ENCODE measurements at places on chromosomes 1 and 21. TPM values are rescaled to one million over a fixed set of nuclear protein-coding genes. Genes with fewer than 3 reads are reported as not detected.

DNA sequence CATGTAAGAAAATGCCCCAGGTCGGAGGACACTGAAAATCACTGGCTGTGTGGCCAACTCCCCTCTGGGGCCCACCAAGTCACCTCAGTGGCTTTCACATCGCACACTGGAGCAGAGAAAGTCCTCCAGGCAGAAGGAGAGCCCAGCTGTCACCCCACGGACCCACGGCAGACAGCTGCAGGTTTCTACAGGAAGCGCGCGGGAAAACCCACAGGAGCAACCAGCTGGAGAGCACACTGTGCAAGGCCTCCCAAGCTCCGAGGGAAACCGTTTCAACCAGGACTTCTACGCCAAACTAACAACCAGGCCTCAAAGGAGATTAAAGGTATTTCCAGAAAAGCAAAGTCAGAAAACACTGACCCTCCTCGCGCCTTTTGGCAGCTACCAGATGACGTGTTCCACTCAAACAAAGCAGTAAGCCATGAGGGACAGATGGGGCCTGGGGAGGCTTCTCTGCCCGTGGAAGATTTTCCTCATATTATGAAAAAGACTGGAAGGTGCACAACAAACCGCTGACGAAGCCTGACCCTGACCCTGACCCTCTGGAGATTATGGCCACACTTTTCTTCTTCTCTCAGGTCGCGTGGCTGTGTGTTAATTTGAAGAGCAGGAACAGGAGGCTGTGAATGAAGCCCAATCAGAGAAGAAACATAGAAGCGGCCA is 21.0 kb downstream of the WDR4 start:
- DNase-seq = no peak

GRCh38 chr1:111199881-111200801 is at the start of gene DENND2D:
DENND2D (minus strand) TSS chr1:111200646; CDS start chr1:111200459, 187 bp downstream.
- peak; percentile 85 for DNase-seq

GRCh38 chr1:237910834-237911233 is 20.1 kb upstream of the ZP4 start:
- no peak for DNase-seq

DNA sequence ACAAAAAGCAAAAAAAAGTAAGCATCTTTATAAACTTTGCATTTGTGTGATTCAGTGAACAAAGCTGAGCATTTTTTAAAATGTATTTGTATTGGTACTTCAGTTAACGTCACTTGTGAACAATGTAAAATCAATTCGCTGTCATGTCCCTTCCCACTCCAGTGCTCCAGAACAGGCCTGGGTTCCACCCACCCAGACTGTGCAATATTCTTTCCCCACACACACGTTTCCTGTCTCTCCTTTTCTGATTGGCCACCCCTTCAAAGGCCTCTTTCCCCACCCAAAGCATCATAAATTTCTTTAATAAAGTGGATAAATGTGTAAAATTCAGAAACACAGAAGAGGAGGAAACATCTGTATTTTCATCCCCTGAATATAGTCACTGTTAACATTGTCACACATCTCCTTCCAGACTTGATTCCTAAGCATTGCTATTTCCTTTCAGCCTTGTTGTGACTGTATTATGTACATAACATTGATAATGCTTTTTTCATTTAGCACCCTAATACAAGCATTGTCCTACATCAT is 12.0 kb downstream of the CLEC20A start:
- no peak for DNase-seq

GRCh38 chr1:206108635-206109034 is 8.6 kb downstream of the AVPR1B start:
- DNase-seq = no peak

GRCh38 chr1:118032883-118033282 is 103.3 kb downstream of the WDR3 start:
- DNase-seq = no peak

DNA sequence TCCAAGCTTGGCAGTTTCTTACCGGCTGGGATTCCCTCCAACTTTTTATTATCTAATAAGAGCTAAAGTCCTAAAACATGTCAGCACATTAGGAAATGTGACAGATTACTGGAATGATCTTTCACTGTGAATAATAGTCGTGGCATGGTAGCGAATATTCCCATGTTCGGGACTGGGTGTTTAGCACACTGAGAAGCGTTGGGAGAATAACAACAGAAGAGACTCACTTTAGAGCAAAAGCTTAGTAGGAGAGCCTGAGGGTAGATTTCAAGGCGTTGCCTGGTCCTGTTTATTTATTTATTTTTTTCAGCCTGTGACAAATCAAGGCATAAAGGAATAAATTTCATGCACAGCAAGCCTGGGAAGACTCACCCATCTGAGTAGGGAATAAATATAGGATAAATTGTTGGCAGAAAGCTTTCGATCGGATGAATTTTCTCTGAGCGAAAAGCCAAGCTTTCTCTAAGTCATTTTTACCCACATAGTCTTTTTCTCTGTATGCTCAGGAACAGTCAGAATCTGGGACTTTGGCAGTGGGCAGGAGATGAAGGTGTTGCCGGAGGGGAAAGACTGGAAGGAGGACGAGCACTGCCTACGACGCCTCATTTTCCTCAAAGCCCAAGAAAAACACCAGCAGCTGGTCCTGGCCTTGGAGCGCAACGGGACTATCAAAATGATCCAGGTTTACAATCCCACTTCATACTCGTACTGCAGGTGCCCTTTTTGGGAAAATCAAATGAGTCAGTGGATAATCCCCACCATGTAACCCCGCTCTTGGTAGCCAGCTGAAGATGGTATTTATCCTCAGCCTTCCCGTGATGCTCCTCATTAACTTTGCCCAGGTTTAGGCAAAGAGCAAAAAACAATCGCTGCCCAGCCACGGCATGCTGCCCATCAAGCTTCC is 97.2 kb downstream of the WDR64 start:
- DNase-seq = no peak

- no peak for DNase-seq
Observed at GRCh38 chr1:150148837-150149270, 862 bp upstream of the PLEKHO1 start.

- DNase-seq = no peak
Observed at GRCh38 chr1:83555871-83556270, 443.1 kb downstream of the TTLL7 start.

DNA sequence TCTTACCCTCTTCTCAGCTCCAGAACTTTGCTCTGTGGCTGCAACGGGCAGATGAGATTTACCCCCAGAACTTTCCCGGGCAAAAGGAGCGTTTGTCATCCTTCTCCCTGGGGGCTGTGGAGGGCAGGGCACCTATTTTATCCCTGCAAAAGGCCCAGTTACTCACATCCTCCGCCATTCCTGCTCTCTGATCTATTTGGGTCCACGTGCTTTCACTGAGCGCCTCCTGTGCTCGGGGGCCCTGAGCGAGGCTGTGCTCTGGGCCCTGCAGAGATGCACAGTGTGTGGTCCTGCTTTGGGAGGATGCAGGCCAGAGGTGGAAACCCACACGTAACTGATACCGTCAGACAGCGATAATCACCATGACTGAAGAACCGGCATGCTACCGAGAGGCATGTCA is 2.4 kb upstream of the CSMD2 start:
- DNase-seq = no peak

DNA sequence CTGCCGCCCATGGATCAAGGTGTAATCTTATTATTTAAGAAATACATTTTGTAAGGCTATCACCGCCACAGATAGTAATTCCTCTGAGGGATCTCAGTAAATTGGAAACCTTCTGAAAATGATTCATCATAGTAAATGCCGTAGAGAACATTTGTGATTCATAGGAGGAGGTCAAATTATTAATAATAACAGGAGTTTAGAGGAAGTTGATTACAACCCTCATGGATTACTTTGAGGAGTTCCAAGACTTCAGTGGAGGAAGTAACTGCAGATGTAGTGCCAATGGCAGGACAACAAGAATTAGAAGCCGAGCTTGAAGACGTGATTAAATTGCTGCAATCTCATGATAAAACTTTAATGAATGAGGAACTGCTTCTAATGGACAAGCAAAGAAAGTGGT is 280.1 kb downstream of the PTPRC start:
- no peak for DNase-seq

DNA sequence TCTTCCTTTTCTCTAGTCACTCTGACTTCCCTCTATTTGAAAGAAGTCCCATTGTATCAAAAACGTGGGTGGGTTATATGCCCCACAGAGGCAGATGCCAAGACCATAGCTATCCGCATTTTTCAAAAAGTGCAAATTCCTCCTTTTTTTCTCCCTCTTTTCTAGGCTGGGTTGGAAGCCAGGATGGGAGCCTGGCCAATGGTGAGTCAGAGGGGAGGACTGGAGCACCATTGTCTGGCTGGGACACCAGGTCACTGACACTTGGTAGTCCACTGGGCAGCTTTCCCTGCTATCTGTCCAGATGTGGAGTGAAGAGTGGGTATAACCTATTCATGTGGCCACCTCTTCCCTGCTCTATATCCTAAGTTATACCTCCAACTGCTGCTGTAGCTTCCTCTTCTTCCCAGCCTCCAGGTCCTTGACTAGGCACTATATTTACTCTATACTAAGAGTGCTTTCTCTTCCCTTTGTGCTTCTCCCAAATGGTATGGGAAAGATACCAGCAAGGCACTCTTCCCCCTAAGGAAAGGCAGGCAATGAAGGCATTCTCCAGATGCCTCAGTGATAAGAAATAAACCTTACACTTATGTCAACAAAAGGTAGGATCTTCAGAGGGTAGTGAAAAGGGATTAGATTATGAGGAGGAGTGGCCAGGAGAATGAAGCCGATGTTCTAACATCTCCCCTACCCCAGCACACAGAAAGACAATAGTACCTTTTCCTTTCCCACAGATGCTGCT is 12.9 kb downstream of the PI4KB start:
- DNase-seq = no peak

GRCh38 chr1:227897704-227898438 is 49.9 kb downstream of the WNT9A start:
- DNase-seq = no peak

- DNase-seq = no peak
Observed at GRCh38 chr1:155910621-155911121, 478 bp downstream of the RIT1 start.

GRCh38 chr1:94055459-94056122 is 65.4 kb downstream of the ABCA4 start:
- DNase-seq = no peak

- DNase-seq = no peak
Observed at GRCh38 chr1:204201348-204202040, 5.2 kb upstream of the KISS1 start.

- DNase-seq = no peak
Observed at GRCh38 chr1:214500340-214501055, 50.9 kb downstream of the PTPN14 start.

GRCh38 chr21:38269576-38269936 is 12.8 kb downstream of the KCNJ15 start:
- DNase-seq = no peak

GRCh38 chr1:63912643-63913042 is 138.8 kb downstream of the ROR1 start:
- no peak for DNase-seq

DNA sequence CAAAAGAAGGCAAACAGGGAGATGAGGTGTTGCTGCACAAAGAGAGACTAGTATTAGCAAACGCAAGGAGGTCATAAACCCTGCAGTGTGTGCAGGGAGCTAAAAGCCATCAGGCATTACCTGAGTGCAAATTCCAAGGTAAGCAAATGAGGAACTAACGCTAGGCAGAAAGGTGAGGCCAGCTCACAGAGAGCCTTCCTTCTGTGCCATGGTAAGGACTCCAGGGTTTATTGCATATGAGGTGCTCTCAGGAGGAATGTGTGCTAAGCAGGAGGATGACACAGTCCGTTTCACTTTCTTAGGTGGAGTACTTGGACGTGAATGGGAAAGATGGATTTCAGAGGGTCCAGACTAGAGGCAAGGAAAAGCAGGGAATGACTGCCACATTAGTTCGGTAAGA is 44.6 kb upstream of the MYBPHL start:
- DNase-seq = no peak

GRCh38 chr1:108050911-108051629 is 86.1 kb upstream of the VAV3 start:
- no peak for DNase-seq

- DNase-seq = no peak
Observed at GRCh38 chr1:166069390-166069789, 97.4 kb downstream of the FAM78B start.

DNA sequence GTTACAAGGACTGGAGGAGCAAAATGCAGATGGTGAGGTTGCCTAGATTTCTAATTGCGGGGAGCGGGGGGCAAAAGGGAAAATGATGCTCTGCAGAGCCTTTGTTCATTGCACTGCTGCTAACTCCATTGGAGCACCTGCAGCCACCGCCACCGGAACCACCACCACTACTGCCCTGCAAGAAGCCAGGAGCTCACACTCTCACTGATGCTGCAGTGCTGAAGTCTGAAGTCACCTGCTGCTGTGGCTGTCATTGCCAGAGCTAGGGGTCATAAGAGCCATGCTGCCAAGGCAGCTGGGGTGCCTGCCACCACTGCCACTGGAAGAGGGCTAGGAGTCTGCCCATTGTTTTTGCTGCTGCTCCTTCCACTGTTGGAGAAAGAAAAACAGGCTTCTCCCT is 7.3 kb upstream of the HPCAL4 start:
- DNase-seq = no peak

- DNase-seq = peak; percentile 25
Observed at GRCh38 chr1:205355075-205355453, 1.7 kb downstream of the KLHDC8A start.

GRCh38 chr1:50996083-50996482 is 26.0 kb downstream of the CDKN2C start:
- DNase-seq = no peak

DNA sequence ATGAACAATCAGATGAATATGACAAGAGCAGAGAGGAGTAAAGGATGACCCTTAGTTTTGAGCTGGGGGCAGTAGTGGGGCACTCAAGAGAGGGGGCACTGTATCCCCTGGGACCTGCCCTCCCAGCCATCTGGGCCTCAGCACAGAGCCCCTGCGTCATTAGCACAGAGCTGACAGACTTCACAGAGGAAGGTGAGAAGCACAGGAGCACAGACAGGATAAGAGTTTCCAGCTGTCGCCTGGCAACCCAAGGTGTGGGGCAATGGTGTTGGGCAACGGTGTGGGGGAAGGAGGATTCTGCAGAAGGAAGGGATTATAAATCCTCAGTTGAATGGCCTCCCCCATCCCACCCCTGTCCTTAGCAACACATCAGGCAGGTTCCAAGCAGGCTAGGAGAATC is 30.2 kb downstream of the RAB3B start:
- no peak for DNase-seq

DNA sequence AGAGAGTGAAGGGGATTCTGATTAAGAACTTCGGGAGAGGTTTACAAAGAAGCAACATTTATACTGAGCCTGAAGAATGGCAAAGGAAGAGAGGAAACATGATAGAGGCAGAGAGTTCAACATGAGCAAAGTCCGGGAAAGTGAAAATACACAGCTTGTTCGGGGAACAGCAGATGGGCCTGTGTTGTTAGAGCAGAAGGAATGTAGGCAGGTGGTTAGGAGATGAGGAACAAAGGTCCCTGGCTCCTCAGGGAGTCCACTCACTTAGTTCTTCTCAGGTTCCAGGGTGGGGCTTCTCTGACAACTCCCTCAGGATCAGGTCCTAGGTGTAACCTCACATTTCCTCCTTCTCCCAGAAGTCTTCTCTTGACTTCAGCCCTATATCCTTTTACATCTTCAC is 5.1 kb upstream of the ZNF326 start:
- DNase-seq = no peak

The CNIH3 gene
- 1.5 TPM for total RNA-seq

The LCE2A gene
- not detected for total RNA-seq

The RYR2 gene
- total RNA-seq = 0.05 TPM

The RGS1 gene
- total RNA-seq = 67.6 TPM

The MPL gene
- total RNA-seq = not detected

The HES4 gene
- total RNA-seq = not detected

The SHISAL2A gene
- 2.8 TPM for total RNA-seq

The PKLR gene
- not detected for total RNA-seq

The ZZZ3 gene
- 61.1 TPM for total RNA-seq

The CFHR5 gene
- not detected for total RNA-seq

The DCDC2B gene
- 0.22 TPM for total RNA-seq

The GPR3 gene
- total RNA-seq = 1.1 TPM
